RKO (cell line): ENCODE measurements at places on chromosomes 12 and 14.

DNA sequence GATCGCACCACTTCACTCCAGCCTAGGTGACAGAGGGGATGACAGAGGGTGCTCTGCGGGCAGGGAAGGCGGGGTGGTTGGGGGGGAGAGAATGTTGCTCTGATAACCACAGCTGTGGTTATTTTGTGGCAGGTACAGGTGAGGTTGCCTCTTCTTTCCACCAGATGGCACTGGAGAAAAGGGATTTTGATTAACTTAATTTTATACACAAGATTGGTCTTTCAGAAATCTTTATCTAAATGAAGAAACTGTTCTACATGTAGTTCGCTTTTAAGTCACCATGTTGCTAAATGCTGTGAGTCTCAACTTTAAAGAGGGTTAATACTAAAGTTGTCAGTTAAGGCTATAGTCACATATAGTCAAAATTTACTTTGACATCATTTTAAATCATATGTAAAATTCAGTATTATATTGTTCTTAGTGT is 25.7 kb downstream of the FGF23 start:
- DNase-seq = peak; percentile 46

GRCh38 chr14:95275494-95275893 is 44.2 kb downstream of the CLMN start:
- no peak for DNase-seq

GRCh38 chr14:49623941-49624839 is 3.6 kb downstream of the MGAT2 start:
- DNase-seq = no peak

DNA sequence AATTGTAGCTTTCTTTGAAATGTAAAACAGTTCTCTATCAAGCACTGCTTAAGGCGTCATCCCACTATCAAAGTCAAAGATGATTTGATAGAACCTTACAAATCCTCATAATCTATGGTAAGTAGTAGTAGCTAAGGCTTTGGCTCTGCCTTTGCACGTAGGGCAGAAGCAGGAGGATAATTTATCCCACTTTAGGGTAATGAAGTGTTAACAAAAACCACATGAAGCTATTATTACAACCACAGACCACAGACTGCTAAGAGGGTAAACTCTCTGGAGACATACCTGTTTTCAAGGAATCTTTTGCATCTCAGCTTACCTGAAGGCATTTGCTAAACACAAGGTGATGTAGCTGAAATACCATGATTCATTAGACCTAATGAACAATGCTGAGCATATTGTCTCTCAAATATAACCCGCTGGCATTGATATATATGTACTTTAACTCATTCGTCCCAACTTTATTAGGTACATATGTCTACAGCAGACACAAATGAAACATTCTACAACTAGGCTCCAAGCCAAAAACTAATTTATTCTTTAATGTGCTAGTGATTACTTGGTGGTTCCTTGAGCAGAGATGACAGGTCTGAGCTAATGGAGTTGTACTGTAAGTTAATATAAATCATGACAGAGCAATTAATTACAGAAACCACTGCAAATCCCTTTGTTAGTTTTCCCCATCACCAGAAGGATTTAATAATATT is 368.8 kb downstream of the ETNK1 start:
- DNase-seq = no peak

DNA sequence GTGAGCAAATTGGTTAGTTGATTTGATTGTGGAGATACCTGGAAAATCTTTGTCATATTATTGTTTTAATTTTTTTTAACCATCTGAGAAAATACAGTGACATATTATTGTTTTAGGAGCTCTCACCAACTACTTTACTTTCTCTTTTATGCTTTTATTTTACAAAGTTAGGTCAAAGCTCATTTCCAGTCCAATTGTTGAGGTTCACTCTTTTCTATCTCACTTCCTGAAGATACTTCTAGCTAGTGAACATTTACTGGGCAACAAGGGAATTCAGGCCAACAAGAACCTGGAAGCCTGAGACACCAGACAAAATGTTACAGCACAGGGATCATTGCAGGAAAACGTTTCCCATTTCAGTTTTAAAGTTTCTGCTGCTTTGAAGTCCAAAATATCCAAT is 3.9 kb downstream of the TMEM30B start:
- DNase-seq = no peak

DNA sequence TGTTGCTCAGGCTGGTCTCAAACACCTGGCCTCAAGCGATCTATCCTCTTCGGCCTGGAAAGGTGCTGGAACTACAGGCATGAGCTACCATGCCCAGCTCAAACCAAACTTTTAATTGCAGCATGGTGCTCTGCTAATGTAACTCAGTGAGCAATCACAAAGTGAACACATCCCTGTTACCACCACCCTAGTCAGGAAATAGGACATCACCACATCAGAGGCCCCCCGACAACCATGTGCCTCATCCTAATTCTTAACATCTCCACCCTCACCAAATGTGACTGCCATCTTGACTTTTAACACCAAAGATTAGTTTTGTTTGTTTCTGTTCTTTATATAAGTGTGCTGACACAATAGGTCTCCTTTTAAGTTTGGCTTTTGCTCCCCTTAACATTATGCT is 22.8 kb upstream of the SDR39U1 start:
- DNase-seq = no peak

DNA sequence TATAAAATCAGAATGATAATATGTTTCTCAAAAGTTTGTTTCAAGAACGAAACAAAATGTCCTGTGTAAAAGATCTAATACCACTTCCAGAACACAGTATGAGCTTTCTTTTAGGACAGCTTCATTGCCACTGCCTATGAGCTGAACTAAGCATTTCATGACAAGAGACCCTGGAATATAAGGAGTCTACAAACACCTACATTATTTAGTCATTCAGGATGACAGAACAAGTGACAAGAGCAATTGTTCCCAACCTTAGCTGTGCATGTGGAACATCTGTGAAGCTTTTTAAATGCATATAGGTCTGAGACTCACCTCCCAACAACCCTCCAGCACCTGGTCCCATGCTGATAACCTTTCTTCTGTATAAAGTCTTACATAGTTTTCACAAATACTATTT is 103.1 kb upstream of the GARIN6 start:
- no peak for DNase-seq

- no peak for DNase-seq
These were observed 62.6 kb downstream of the TSPAN9 start for GRCh38 chr12:3139760-3140159.

DNA sequence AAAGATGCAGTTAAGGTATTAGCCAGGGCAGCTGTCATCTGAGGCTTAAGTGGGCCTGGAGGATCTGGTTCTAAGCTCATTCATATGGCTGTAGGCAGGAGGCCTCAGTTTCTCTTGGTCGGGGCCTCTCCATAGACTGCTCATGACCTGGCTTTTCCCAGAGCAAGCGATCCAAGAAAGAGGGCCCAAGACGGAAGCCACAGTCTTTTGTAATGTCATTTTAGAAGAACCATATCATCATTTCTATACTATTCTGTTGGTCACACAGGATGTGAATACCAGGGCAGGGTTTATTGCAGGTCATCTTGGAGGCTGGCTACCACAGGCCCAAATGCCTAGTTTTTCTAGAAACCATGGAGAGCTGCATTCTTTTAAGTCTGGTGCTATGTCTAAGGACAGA is 47.7 kb downstream of the GNG2 start:
- no peak for DNase-seq

DNA sequence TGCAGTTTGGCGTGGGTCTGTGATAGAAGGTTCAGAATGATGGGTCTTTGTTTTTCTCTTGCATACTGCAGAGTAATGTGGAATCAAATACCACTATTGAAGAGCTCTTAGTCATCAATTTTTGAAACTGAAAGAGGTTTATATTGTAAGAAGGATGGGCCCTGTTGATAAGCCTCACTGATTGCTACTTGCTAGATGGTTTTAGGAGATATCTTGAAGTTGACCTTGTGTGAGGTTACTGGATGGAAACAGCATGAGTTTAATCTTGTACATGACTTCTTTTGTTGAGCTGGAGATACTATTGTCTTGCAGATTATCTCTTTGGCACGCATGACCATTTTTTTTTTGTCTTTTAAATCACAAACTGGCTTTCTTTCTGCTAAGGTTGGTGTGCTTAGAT is 13.8 kb downstream of the BICD1 start:
- no peak for DNase-seq

- DNase-seq = no peak
These were observed 73.5 kb upstream of the SAV1 start for GRCh38 chr14:50741567-50741966.

GRCh38 chr14:36981832-36982529 is 190.4 kb downstream of the SLC25A21 start:
- peak; percentile 81 for DNase-seq

DNA sequence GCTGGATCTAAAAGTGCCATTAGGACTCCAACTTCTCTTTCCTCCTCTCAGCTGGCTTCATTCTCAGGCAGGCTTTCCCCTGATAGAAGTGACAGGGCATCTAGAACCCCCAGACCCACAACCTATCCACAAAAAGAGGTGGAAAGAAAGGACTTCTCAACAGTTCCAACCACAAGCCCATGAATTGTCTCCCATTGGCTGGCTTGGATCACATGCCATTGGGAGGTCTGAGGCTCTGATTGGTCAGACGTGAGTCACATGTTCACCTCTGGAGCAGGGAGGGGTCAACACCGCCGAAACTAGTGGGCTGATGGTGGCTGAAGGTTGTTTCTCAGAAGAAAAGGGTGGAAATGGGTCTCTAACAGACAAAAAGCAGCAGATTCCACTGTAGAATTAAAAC is 47.2 kb downstream of the DRAM1 start:
- DNase-seq = no peak
